K562 (cell line): ENCODE measurements at places on chromosomes 11 and 22. TPM values are rescaled to one million over a fixed set of nuclear protein-coding genes. Genes with fewer than 3 reads are reported as not detected.

DNA sequence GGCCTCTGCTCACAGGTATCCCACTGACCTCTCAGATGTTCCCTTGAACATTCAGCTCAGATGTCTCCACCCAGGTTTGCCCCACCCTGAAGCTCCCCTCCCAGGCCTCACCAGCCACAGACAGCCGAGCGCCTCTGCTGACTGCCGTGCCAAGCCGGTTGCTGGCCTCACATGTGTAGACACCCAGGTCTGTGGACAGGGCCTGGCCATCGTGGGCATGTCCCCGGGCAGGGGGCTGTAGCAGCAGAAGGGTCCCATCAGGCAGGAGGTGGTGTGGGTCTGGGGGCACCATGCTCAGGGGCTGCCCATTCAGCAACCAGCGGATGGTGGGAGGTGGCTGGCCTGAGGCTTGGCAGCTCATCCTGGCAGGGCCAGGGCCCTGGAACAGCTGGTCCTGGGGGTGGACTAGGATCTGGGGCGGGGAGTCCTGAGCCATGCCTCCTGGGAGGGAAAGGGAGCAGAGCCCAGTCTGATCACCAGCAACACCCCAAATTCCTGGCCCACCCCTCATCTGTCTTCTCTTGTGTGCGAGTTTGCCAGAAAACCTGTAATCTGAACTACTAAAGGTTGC, 759 bp downstream of the ROBO4 start:
- no peak for DNase-seq

- DNase-seq: peak; percentile 45
Measured at GRCh38 chr11:84558085-84558905, 1068.8 kb downstream of the DLG2 start.

DNA sequence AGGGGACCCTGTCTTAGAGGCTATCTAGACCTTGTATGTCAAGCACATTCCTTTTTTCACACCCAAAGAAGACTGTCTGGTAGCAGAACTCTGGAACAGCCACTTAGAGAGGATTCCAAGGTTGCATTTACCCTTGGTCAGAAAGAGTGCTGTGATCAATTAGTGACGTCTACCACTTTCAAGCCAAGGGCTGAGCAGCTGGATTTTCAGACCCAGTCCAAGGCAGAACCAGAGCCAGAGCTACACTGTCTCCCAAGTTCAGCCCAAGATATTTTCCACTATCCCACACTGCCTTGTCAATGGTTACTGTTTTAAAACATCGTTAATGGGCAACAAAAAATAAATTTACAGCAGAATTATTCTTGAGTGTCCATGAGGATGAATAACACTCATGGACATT, 24.0 kb downstream of the ABCC8 start:
- no peak for DNase-seq

GRCh38 chr22:37892566-37893335, 13.3 kb upstream of the MICALL1 start:
- DNase-seq: no peak

- DNase-seq: peak; percentile 4
Measured at GRCh38 chr22:49525801-49526535, 301.7 kb downstream of the BRD1 start.

RIMBP3C gene
- total RNA-seq: 0.89 and 0.98 TPM in 2 replicates

CYP2D6 gene
- total RNA-seq: 0.18 and 0.20 TPM in 2 replicates

- DNase-seq: no peak
Measured at GRCh38 chr22:50229370-50229769, 15.5 kb downstream of the TUBGCP6 start.

- no peak for DNase-seq
Measured at GRCh38 chr22:49856766-49857618, 3.3 kb downstream of the ZBED4 start.

SLC22A9 gene
- total RNA-seq: not detected in 2 replicates

DNA sequence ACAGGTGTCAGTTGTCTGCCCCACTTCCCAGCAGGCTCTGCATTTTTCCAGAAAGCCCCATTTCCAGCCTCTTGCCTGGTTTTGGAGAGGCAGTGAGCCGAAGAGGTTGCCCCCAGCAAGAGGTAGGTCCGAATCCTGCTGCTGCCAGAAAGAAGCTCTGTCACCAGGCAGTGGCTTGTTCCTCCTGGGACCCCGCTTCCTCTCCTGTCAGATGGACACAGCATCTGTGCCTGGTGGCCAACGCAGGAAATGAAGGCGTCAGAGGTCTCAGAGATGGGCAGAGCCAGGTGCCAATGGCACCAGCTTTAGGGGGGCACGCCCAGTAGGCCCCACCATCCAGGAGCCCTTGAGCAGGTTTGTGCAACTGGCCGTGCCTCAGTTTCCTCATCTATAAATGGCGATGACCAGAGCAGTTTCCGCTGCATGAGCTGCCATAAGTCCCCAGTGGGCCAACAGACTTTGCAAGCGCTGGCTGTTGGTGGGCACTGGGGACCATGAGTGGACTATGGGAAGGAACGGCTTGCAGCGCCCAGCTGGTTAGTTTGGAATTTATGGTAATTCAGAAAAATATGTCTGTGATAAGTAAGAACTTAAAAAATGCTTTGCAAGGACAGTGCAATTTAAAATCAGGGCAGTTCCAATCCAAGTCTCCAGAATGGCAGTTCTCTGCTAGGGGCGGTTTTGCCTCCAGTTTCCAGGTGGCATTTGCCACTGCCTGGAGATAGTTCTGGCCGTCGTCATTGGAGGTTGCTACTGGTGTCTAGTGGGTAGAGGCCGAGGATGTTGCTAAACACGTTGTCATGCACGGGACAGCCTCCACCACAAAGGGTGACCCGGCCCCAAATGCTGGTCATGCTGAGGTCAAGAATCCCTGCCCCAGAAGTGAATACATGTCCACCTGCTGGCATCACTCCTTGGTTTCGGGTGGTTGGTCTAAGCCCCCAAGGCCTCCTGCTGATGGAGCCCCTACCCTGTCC, 2.3 kb upstream of the OSBPL5 start:
- no peak for DNase-seq

C11orf86 gene
- not detected in 2 replicates for total RNA-seq

GRCh38 chr11:76617553-76618265, 52.8 kb downstream of the LRRC32 start:
- no peak for DNase-seq

GRCh38 chr11:16184588-16184987, 171.8 kb downstream of the SOX6 start:
- no peak for DNase-seq

- DNase-seq: no peak
Measured at GRCh38 chr11:26909991-26910591, 83.8 kb upstream of the FIBIN start.

GLB1L2 gene
- total RNA-seq: 15.4 and 16.8 TPM in 2 replicates

DNA sequence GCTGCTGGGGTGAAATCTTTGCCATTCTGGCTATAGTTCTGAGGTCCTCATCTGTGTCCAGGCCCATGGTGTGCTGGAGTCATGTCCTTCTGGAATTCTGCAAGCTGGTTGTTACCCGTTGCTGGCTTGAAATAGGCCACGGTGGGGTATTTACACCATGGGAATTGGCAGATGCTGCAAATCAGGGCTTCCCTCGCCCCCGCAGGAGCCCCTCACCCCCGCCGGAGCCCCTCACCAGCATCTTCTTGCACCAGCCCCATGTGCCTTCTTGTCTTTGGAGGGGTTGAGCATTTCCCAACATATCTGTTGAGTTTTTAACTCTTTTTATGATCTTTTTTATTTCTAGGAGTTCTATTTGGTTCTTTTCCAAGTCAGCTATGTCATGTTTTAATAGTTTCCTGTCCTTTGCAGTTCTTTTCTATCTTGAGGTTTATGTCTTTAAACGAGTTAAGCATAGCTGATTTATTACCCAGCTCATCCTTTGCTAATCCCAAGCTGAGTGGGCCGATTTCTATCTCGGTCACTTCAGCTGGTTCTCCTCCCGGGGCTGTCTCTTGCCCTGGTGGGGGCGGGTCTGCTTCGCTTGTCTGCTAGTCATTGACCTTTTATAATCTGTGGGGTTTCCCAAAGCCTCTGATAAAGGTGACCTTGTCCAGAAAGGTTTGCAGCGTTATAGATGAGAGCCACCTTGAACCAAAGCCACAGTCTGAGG, 17.6 kb downstream of the ANO1 start:
- no peak for DNase-seq

DNA sequence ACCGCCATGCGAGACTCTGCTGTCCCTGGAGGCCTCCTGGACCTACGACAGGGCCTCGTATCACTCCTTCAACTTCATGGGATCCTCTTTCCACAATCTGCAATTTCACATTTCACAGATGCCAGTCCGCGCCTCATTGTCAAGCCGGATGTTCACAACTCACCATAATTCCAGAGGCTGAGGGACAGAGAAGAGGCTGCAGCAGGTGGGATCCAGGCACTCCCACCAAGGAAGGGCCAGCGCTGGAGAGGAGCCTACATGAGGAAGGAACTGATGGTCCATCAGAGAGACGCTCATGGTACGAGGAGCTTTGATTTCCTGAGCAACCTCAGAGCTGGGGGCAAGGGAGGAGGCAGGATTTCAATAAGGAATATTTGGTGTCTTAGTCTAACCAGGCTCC, 495.0 kb downstream of the BRD1 start:
- DNase-seq: no peak

GRCh38 chr11:87012089-87012488, 25.6 kb upstream of the TMEM135 start:
- no peak for DNase-seq

CALCA gene
- not detected in 2 replicates for total RNA-seq

APOA5 gene
- total RNA-seq: 0.67 TPM in 1 of 2 replicates, not detected in the other

DNA sequence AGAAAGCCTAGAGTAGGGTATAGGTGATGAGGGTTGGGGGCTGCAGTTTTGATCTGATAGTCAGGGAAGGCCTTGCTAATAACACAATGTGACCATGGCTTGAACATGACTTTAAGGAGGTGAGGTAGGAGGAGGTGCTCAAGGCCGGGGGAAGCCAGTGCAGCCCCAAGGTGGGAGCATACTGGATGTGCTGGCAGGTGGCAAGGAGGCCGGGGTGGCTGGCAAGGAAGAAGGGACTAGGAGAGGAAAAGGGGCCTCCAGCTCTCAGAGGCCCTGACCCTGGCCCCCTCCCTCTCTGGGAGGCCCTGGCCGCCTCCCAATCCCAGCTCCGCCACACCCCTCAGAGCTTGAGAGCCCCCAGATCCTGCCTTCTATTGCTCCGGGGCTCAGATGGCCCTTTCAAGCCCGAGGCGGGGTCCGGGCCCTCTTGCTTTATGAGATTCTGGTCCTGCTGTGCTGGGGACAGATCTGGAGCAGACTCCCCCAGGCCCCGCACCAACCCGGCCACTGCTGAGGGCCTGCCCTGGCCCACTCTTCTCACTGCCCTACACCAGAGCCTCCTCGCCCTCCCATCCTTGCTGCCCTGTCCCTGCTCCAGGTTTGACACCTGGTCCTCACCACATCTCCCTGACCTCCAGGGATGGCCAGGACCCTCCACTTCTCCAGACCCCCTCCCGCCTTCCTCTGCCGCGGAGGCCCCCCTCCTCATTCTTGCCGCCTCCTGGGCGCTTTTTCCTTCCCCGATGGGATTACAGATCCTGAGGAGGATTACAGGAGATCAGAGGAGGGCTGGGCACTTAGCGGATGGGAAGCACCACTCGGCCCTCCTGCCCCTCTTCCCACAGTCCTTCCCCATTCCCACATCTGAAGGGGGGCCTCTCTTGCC, 1.8 kb downstream of the PITPNM1 start:
- no peak for DNase-seq

APOBEC3H gene
- total RNA-seq: not detected in 2 replicates

DNA sequence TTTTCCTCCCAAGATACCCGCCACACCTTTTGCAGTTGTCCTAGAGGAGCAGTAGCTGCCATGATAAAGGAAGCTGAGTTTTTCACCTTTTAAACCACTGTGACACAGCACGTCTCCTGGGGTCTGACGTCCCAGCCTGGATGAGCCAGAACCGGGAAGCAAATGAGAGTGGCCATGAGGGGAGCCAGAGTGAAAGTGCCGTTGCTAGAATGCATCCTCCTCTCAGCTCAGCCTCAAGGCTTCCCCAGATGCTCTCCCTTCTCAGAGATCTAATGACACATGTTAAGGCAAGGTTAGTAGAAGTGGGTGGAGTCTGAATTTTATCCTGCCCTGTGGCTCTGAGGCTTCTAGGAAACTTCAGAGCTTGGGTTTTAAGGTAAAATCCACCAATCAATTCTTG, 23.4 kb upstream of the HTR3A start:
- no peak for DNase-seq

INS gene
- not detected in 2 replicates for total RNA-seq

- no peak for DNase-seq
Measured at GRCh38 chr11:127733552-127733951, 733.0 kb upstream of the KIRREL3 start.

NLRP14 gene
- total RNA-seq: 0.65 and 0.73 TPM in 2 replicates

TSSC4 gene
- total RNA-seq: 49.0 and 54.2 TPM in 2 replicates

GVQW3 gene
- 1.8 and 1.9 TPM in 2 replicates for total RNA-seq

GRCh38 chr11:3219281-3219892, 774 bp upstream of the MRGPRG start:
- no peak for DNase-seq

GRCh38 chr22:16963189-16963945, 44.7 kb downstream of the GAB4 start:
- DNase-seq: peak; percentile 10

OR5P2 gene
- not detected in 2 replicates for total RNA-seq

DNA sequence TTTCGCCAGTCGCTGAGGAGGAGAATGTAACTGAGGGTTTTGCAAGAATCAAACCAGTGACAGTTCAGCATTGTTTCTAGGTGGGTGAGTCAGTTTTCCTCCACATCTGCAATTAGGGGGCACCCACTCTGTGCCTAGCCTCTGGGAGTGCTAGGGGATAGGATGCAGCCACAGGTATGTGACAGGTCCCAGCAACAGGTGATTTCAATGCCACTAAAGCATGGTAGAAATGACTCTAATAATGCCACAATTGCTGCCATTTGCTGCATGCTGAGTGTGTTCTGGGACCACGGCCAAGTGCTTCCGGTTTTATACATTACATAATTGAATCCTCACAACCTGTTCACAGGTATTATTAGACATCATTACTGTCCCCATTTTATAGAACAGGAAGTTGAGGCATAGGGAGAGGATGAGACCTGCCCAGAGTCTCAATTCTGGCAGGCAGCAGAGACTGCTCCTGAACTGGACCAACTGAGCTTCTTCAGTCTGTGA, 556 bp downstream of the CRYBB2 start:
- no peak for DNase-seq

DNA sequence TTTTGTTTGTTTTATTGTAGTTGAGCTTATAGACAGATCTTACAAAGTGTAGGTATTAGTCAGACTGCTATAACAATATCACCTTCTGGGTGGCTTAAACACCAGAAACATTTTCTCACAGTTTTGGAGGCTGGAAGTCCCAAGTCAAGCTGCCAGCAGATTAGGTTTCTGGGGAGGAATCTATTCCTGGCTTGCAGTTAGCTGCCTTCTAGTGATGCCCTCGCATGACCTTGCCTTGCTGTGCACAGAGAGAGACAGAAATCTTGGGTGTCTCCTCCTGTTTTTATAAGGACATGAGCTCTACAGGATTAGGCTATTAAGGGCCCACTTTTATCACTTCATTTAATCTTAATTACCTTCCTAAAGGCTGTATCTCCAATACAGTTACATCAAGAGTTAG, 1635.2 kb downstream of the FAM181B start:
- DNase-seq: no peak

- DNase-seq: no peak
Measured at GRCh38 chr11:60957188-60957587, 5.2 kb upstream of the SLC15A3 start.

GRCh38 chr11:102368472-102368871, 21.5 kb downstream of the BIRC2 start:
- no peak for DNase-seq

GRCh38 chr11:46249103-46249937, 28.1 kb upstream of the CREB3L1 start:
- DNase-seq: peak; percentile 42

GRCh38 chr22:19111584-19111983, 10.6 kb downstream of the DGCR2 start:
- no peak for DNase-seq
